ENCODE measurements at places on chromosomes 16 and 17. TPM values are rescaled to one million over a fixed set of nuclear protein-coding genes. Genes with fewer than 3 reads are reported as not detected.

ALKBH5 gene
- polyA plus RNA-seq: 55.0 TPM

PDP2 gene
- polyA plus RNA-seq: 3.0 TPM

CCDC40 gene
- 15.0 TPM for polyA plus RNA-seq

MT1A gene
- polyA plus RNA-seq: not detected

LPCAT2 gene
- polyA plus RNA-seq: 0.59 TPM

CHST5 gene
- 2.7 TPM for polyA plus RNA-seq

C16orf86 gene
- polyA plus RNA-seq: 1.4 TPM

ZP2 gene
- polyA plus RNA-seq: not detected

RAB11FIP4 gene
- polyA plus RNA-seq: 25.1 TPM

SEC14L1 gene
- 40.4 TPM for polyA plus RNA-seq

PRR29 gene
- 3.8 TPM for polyA plus RNA-seq

KRTAP16-1 gene
- not detected for polyA plus RNA-seq

RECQL5 gene
- 9.6 TPM for polyA plus RNA-seq

MGAT5B gene
- polyA plus RNA-seq: 8.8 TPM

OTOP3 gene
- polyA plus RNA-seq: not detected

HSF5 gene
- 0.21 TPM for polyA plus RNA-seq

NEUROD2 gene
- not detected for polyA plus RNA-seq

MT1G gene
- polyA plus RNA-seq: not detected

CNTNAP1 gene
- polyA plus RNA-seq: 21.9 TPM

SPNS2 gene
- polyA plus RNA-seq: 57.5 TPM
